ENCODE measurements at places on chromosomes 7 and 10. TPM values are rescaled to one million over a fixed set of nuclear protein-coding genes. Genes with fewer than 3 reads are reported as not detected.

Gene RELN
- total RNA-seq: 0.57 TPM

Gene BICC1
- total RNA-seq: 0.49 TPM

Gene CALHM2
- 18.1 TPM for total RNA-seq

Gene VPS41
- 35.8 TPM for total RNA-seq

Gene AKR1C8
- total RNA-seq: 0.10 TPM

Gene INHBA
- 3.1 TPM for total RNA-seq

Gene LLCFC1
- not detected for total RNA-seq

Gene CLRN3
- not detected for total RNA-seq

DNA sequence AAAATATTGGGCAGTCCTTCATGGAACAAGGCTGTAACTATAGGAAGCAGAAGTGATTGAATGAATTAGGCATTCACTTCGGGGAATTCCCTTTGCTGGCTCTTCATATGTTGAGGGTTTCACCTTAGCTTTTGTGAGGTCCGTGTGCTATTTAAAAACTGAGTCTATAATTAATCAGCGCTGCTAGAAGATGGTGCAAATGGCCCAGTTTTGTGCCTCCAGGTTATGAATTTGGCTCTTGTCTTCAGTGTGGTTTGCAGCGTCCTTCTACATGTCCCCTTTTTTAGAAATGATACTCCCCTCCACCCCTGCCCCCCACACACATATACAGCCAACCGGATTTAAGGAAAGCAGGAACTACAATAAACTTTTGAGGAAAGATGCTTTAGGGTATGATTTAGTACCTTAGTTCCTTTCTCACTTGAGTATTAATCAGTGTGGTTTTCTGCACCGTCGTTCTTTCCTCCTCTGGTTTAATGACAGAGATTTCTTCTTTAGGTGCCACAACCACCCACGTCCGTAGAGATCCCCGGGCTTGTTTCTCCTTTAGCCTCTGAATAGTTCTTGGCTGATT is 110.6 kb upstream of the SAMD8 start:
- DNase-seq: no peak

DNA sequence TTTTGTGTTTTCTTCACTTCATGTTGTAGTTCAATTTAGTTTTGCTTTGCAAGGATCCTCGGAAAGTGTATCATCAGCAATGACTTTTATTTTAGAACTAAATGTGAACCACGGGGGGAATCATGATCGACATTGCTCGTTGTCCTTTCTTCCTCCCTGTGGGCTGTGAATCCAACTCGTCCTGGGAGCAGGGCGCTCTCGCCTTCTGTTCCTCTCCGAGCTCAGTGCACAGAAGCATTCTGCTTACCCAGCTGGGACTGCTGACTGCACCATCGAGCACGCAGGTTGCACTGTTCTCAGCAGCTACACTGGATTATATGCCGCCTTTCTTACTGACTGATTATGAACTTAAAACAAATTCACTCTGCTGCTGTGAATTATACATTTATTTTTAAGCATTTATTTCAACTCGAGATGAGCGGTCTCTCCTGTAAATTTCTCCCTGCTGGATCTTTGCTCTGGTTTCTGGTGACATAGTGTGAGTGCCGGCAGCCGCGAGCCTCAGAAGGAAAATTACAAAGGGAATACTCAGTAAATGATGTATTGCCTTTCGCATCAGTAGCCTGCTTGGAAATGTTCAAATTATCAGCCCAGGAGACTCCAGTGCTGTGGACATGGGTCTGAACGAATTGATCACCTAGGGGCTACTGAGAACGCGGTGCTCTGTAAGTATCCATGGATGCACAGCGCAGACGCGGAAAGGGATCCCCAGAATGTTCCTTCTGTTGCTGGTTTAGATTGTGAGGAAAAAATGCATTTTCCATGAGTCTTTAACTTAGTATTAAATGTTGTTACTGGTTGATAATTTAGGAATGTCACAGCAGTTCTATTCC is 92.6 kb downstream of the PTPRE start:
- no peak for DNase-seq

GRCh38 chr10:10824591-10825148 is 193.0 kb upstream of the CELF2 start:
- DNase-seq: no peak

GRCh38 chr7:151679881-151680612 is 160.4 kb upstream of the RHEB start:
- no peak for DNase-seq

DNA sequence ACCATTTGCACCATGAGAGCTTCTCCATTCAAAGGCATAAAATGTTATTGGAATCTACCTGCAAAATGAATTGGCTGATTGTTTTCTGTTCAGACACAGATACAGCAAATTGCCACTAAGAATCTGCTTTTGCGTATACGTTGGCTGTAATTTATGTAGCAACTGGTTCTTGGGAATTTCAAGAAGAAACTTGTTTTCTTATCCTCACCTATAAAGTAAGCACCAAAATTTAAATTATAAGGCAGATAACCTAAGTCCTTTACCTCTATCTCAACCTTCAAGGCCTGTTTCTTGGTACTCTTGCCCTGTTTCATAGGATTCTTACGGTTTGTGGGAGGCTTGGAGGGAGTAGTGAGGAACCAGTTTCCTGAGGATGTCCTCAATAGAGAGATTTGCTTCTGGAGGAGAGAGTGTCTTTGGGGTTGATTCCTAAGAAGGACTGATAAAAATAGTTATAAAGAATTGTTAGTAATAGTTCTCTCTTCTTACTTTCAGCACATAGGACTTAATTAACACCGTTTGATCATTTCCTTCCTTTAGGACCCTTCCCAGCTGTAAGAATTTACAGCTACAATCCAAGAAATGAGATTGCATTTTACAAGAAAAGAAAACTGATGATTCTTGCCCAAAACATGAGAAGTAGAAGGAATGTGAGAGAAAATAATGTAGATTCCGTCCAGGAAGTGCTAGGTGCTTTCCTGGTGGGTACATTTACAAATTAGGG is 2.0 kb downstream of the STAMBPL1 start:
- no peak for DNase-seq

DNA sequence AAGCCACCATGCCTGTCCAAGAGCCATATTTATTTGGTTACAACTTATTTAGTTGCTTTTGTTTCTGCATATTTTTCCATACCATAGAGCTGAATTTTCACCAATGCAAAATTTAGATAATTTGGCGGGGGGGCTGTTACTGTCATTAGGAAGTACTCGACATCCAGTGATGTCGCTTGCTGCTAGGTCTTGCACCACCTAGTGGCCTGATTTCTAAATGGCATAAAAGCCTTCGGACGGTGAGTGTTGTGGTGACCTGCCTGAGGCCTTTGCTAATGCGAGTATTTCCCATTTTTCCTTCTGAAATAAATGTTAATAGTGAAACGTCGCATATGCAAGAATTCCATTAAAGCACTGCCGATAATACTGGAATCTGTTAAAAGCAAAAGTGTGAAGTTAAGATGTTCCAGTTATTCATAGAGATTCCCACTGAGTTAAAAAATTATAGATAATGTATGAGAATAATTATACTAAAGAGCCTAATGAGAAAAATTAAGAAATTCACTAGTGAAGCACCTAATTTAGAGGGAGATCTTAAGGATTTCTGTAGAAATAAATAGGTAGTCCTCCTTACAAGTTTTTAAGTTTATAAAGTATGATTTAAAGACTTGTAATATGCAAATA is 86.1 kb upstream of the DNAJB6 start:
- peak; percentile 72 for DNase-seq

DNA sequence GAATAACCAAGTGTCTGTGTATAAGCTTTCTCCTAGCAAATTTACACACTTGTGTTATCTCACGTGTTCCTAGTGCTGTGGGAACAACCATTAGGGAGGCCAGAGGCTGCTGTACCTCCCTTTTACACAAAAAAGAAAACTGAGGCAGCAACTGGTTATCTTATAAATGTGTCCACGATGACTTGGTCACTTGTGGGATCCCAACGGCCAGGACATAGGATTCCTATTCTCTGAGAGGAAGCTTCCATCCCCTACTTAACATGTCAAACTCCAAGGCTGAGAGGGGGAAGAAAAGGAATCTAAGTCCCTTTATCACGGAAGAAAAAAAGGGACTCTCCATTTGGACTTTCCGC is 484 bp downstream of the ZNF438 start:
- DNase-seq: no peak

- DNase-seq: no peak
Measured at GRCh38 chr7:17046666-17047065, 164.9 kb upstream of the AGR3 start.

DNA sequence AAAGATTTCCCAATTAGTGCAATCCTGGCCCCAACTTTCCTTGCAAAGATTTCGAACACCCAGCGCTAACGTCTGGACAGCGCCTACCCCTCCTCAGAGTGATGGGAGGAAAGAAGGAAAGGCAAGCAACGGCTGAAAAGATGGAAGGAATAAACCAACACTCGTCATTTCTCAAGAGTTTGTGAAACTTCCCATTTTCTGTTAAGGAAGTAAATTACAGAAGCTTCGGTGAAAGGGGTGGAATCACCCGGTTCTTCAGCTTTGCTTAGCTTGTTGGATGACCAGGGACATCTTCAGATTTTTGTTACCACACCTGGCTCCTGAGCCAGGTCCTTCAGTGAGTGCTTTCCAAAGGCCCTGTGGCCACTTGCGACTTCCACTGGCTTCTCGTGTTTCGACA is 313.1 kb downstream of the SKIDA1 start:
- no peak for DNase-seq

- DNase-seq: no peak
Measured at GRCh38 chr10:97333601-97334369, 744 bp downstream of the FRAT2 start.

DNA sequence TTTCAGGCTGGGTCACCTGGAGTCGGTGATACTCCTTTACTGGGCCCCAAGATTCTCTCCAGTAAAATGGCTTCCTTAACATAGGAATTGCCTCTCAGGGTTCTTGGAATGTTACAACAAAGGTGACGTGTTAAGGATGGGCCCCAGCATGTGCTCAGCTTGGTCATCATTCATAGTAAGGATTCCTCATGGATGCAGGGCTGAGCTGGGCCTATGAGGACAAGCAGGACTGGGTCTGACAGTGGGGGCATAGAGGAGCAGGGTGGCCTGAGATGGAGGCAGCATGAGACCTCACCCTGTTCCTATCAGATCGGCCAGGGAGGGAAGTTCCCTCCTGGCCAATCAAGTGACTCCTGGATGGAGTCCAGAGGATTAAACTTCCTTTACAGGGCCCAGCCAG is 12.8 kb upstream of the MBL2 start:
- DNase-seq: no peak
